ENCODE measurements at places on chromosomes 3 and 15.

- DNase-seq: no peak
These were observed 86.6 kb upstream of the AGBL1 start for GRCh38 chr15:85993116-85993515.

GRCh38 chr3:23550402-23550801, 255.4 kb upstream of the UBE2E1 start:
- DNase-seq: no peak

DNA sequence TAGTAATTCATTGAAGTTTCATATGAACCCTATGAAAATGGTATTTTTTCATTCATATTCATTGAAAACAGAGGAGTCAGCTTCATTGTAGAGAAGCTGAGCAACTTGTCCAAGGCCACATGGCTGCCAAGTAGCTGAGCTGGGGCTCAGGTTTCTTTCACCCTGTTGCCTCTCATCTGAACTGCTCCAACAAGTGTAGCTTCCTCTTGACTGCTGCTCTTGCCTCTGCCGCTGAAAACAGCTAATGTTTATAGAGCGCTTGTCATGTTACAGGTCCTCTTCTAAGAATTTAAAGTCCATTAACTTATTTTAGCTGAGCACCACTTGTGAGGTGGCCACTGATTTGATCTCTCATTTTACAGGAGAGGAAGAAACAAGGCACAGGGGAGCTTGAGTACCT, 81.1 kb downstream of the PDCD6IP start:
- peak; percentile 15 for DNase-seq

DNA sequence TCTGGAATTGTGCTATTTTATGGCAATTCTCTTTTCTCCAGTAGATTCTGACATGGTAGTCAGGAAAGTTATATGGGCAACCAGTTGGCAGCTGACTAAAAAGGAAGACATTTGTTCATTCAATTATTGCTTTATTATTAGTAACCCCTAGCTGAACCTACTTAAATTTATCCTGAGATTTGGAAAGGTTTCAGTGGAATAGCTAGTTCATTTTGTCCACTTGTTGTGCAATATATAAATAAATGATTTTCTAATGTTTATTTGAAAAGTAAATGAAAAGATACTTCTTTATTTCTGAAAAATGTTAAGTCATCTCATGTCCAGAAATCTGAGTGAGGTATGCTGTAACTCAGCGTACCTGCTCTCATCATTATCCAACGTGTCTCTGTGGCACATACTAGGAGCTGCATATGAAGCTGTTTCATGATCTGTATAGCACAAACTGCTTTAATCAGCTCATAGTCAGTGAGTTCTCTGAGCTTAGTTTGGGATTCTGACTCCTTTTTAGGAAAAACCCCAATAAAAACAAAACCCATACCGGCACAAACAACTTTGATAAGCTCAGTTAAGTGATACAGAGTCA, 35.9 kb downstream of the RARB start:
- peak; percentile 48 for DNase-seq

DNA sequence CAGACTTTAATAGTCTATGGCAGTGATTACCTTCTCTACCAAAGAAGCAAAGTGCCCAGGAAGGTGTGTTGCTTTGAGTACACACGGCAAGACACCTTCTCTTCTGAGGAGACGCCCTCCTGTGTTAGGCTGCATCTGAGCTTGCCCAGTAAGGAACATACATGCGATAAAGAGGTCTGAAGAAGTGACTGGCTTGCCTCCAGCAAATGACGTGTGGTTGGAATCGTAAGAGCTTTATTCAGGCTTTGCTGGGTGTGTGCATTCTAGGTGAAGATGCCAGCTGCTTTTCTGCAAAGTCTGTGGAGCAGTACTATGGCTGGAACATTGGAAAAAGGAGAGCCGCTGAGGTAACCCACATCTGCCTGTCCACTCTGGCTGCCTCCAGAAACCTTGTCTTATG, 22.4 kb downstream of the MAP6D1 start:
- DNase-seq: no peak

Data from fibroblast of gingiva (primary cell).